ENCODE measurements at places on chromosomes 13 and 19.
A peak's percentile ranks its signal among the peaks of the same experiment; 100 is the strongest.

DNA sequence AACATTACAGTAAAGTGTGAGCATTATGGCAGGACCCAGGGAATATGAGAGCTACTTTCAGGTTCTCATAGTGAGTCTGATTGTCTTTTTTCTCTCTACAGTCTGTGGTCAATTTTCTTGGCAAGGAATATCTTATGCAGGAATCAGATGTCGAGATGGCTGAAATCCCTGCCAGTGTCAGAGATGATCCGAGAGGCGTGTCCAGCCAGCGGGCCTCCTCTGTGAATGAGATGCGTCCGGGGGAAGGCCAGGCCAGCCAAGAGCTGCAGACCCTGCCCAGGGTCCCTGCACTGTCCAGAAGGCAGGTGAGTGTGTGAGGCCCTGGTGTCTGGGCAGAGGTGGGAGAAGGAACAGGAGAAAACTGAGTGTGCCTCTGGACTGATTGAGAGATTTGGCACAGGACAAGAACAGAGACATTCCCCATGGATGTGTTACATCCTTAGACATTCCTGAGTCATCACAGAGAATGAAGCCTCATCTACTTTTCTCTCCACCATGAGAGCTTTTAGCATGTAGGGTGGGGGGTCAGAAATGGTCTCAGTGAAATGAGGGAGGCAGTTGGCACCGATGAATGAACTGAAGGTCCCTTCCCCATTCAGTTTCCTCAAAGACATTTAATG is 27.3 kb upstream of the EDDM13 start:
- DNase-seq: no peak

DNA sequence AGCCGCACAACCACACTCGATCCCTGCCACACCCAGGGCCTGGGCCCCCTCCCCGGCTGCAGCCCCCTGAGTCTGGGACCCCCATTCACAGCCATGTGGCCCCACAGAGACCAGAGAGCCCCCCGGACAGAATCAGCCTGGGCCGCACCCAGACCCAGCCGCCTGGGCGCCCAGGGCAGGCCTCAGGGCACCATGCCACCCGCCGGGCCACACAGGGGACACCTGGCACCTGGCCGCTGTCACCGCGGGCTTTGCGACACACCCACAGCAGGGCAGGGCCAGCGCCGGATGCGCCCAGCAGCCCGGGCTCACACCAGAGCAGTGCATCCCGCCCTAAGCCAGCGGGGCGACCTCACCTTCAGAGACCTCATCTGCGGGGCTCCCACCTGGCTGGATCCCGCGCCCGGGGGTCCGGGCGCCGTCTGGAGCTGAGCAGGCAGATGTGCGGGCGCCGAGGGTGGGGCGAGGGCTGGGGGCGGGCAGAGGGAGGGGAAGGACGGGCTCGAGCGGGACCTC is 443 bp downstream of the TBXA2R start:
- DNase-seq: no peak

GRCh38 chr13:45292176-45292575 is 48.8 kb downstream of the TPT1 start:
- DNase-seq: no peak

DNA sequence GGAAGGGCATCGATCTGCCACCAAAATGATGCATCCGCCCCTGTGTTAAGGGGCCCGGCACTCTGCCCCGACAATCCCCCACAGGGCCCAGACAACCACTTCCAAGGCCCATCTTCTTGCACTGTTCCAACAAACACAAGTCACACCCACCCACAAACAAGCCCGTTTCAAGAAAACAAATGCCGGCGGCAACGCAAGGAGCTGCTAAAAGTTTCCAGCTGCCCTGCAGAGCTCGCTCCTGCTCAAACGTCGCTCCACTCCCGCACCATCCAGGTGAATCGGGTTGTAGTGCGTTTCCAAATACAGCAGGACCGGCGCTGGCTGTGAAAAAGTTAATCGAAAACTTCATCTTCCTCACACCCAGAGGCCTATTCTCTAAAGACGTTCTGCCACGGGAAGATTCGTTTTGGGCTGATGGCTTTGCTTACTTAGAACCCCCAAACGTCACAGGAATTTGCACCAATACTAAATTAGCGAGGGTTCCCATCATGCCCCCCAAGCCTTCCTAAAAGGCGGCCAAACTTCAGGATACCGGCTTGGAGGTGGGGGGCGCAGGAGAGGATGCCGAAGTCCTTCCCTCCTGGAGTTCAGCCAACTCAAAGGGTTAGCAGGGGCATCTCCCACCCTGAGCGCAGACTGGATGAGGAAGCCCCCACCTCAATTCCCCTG is 107.4 kb upstream of the DOCK9 start:
- no peak for DNase-seq

- no peak for DNase-seq
Measured at GRCh38 chr13:97030705-97031452, 36.6 kb upstream of the OXGR1 start.

- DNase-seq: no peak
Measured at GRCh38 chr13:75446874-75447273, 35.1 kb downstream of the TBC1D4 start.

DNA sequence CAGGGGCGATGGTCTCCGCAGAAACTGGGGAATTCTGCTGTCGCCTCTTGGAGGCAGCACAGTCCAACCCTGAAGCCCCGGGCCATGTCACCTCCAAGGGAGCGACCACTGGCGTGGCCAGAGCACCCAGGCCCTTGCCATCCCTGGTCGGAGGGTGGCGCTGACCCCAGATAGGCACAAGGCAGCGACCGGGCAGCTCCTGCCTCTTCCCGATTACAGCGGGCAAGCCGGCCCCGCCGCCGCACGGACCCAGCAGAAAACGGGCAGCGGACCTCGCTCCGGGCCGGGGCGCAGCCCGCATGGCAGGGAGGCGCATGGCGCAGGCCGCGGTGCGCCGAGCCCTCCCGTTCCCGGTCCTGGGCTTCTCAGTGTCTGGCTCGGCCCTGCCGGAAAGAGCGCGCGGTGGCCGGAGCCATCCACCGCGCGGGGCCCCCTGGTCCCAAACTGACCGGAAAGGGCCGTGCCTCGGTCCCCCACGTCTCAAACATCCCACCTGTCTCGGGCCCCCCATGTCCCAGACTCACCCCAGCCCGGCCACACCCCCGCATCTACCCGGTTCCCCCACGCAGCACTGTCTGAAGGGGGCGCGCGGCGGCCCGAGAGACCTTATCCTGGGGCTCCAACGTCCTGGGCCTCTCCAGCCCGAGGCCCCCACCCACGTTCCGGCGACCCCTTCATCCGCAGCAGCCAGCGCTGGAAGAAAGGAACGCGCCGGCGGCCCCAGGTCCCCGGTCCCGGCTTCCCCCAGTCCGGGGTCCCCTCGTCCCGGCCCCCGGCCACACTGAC is 727 bp downstream of the CERS1 start:
- DNase-seq: no peak

GRCh38 chr19:4139614-4140236 is 13.7 kb upstream of the CREB3L3 start:
- peak; percentile 86 for DNase-seq

GRCh38 chr13:43981091-43981490 is 101.4 kb downstream of the LACC1 start:
- DNase-seq: no peak

- no peak for DNase-seq
Measured at GRCh38 chr19:44957526-44957925, 2.3 kb downstream of the CLPTM1 start.

DNA sequence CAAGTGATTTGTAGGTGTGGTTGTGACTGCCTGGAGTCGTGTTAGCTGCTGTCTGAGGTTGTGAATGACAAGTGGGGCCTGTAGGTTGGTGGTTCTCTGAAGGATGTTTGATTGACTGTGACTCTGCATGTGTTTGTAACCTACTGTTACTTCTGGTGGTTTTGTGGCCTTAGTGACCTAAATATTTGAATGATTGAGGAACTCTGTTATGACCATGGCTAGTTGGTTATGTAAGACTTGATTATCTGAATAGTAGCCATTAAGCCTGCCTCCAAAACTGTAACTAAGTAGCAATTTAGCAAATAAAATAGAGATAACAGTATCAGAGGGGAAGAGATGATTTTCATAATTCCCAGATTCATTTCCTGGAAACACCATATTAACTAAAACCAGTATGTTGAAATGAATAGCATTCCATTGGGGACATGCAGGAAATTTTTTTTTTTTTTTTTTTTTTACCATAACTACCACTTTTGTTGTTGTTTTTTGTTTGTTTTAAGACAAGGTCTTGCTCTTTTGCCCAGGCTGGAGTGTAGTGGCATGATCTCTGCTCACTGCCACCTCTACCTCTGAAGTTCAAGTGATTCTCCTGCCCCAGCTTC is 865 bp downstream of the ZNF382 start:
- DNase-seq: no peak

- no peak for DNase-seq
Measured at GRCh38 chr19:49442354-49442753, 1.0 kb upstream of the SLC17A7 start.

DNA sequence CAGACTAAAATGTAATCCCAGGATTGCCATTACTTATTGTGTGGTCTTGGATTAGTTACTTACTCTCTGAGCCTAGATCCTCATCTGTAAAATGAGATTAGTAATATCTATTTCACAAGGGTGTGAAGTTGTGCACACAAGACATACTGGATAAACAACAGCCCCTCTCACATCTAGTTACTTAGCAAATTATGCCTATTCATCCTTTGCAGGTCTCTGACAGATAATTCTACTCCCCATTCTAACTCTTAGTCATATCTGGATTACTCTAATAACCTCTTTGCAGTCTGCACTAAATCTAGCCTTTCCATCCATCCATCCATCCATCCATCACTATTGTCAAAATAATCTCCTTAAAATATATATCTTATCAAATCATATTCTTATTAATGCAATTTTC is 12.4 kb downstream of the MTRF1 start:
- DNase-seq: no peak

DNA sequence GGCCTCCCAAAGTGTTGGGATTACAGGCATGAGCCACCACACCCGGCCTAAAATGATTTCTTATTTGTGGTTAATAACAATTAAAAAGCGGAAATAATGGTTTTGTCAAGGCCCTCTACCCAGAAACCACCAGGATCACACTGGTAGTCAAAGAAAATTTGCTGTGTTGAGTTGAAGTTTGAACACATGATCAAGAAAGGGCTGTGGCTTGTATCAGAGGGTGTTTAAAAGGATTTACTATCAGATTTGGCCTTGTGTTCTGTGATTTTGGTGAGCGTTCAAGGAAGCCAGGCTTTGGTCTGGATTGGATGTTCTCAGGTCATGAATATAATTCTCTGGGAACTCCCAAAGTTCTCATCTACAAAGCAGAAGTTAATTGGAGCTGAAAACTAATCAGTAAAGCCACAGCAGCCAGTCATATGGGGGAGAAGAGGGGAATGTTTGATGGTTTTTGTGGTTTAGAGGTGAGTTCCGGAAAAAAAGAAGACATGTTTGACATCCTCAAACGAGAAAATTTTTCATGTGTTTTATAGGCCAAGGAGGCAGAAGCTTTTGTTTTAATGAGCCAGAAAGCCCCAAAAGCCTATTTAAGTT is 10.6 kb upstream of the ZNF556 start:
- DNase-seq: peak; percentile 29

DNA sequence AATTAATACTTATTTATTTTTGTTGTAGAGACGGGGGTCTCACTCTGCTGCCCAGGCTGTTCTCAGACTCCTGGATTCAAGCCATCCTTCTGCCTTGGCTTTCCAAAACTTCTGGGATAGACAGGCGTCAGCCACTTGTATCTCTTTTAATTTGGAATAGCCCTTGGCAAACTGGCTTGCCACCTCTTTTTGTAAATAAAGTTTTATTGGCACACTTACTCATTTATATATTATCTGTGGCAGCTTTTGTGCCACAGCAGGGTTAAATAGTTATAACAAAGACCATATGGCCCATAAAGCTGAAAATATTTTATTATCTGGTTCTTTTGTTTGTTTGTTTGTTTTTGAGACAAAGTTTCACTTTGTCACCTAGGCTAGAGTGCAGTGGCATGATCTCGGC is 30.5 kb downstream of the BBC3 start:
- no peak for DNase-seq

GRCh38 chr13:59793107-59793506 is 370.6 kb downstream of the DIAPH3 start:
- DNase-seq: no peak

GRCh38 chr19:16303755-16304154 is 20.9 kb upstream of the KLF2 start:
- no peak for DNase-seq

DNA sequence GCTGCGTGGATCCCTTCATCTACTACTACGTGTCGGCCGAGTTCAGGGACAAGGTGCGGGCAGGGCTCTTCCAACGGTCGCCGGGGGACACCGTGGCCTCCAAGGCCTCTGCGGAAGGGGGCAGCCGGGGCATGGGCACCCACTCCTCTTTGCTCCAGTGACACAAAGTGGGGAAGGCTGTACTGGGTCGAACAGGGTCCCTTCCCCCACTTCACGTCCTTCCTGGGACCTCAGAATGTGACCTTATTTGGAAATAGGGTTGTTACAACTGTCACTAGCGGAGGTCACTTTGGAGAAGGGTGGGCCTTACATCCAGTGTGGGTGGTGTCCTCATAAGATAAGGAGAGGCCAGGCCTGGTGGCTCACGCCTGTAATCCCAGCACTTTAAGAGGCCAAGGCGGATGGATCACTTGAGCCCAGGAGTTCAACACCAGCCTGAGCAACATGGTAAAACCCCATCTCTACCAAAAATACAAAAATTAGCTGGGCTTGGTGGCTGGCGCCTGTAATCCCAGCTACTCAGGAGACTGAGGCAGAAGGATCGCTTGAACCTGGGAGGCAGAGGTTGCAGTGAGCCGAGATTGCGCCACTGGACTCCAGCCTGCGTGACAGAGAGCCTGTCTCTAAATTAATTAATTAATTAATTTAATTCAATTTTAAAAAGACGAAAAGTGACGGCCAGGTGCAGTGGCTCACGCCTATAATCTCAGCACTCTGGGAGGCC is 1.8 kb downstream of the F2RL3 start:
- no peak for DNase-seq

GRCh38 chr13:110942248-110942981 is 27.5 kb upstream of the ANKRD10 start:
- no peak for DNase-seq

GRCh38 chr13:79966059-79966458 is 374.9 kb downstream of the SPRY2 start:
- no peak for DNase-seq

DNA sequence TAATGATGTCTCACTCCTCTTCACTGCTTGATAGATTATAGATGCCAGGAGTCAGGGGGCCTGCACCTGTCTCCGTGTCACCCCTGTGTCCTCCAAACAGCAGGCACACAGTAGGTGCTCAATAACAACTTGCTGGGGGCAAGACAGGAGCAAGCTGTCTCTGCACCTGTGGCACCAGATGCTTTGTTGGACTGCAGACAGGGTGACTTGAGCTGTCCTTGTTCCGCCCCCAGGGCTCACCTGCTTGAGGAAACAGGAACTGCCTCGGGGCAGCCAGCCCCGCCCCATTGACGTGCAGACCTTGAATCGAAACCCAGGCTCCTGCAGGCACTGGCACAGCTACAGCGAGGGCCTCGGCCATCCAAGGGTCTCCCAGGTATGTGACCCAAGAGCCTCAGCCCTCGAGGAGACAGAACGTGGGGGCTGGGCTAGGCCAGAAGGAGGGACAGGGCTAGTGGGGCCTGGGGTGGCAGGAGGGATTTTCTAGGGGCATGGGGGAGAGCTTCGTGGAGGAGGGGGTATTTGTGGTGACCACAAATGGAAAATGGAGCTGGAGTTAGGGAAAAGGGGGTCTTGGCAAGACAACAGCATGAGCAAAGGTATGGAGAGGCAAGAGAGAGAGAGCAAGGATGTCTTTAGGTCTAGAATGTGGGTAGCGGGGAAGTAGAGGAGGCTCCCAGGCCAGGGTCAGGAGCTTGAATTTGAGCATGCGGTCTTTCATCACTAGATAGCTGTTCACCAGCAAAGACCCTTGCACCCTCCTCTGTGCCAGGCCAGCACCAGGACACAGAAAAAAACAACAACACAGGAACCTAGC is at the start of gene HSH2D:
HSH2D (plus strand) TSS at position 287 of the 817 bp plus-strand sequence. CDS start 5,066 bp downstream, outside the sequence.
- no peak for DNase-seq

All from DND-41 (cell line).